ENCODE measurements at places on chromosomes 12 and 14. TPM values are rescaled to one million over a fixed set of nuclear protein-coding genes. Genes with fewer than 3 reads are reported as not detected.

DNA sequence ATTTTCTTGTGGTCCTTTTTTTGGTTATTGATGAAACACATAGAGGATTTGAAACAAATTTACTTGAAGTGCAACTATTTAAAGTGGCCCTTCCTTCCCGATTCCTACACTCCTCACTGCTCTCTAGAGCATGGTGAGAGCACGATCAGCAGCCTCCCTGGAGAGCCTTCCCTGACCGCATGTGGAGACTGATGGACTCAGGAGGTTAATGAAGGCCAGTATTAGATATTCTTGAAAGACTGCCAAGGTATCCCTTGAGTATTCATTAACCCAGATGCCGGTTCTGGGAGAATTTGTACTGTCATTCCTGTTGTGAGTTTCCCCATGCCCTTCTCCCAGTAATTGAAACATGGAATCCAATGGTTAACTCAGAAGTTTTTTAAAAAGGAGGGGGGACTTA lies 102.8 kb upstream of the FGD4 start:
- H3K27me3 ChIP-seq: no peaks in the 10 kb centered on the region
- H3K4me1 ChIP-seq: no peaks in the 10 kb centered on the region
- peaks cover 2% of the 10 kb centered on the region for H3K36me3 ChIP-seq
- DNase-seq: no peak

DNA sequence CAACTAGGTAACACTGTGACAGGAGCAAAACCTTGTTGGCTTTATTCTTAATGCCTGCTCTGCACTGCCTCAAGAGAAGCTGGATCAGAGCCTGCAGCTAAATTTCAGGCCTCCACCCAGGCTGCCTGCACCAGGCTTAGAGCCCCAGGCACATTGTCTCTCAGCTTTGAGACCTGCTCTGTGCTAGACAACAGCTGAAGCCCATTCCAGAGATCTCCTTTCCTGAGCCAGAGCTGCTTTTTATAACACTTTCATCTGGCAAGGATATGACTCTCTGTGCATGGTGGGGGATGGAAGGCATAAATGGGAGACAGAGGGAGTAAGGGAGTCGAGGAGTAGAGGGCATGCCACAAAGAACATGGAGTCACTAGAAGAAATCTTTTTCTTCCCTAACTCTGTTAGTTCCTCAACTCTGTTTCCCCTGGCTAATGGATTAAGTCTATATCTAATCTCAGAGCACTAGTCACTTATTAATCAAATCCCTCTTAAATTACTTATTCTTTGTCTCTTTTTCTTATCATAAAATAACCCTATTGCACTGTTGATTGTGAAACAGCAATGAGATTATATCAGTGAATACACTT lies 27.1 kb upstream of the LUM start:
- peak overlapping the region; percentile 16 for H3K27ac ChIP-seq
- no peaks in the 10 kb centered on the region for H3K4me1 ChIP-seq
- no peaks in the 10 kb centered on the region for H3K27me3 ChIP-seq
- no peak overlapping the region for H3K4me3 ChIP-seq

DNA sequence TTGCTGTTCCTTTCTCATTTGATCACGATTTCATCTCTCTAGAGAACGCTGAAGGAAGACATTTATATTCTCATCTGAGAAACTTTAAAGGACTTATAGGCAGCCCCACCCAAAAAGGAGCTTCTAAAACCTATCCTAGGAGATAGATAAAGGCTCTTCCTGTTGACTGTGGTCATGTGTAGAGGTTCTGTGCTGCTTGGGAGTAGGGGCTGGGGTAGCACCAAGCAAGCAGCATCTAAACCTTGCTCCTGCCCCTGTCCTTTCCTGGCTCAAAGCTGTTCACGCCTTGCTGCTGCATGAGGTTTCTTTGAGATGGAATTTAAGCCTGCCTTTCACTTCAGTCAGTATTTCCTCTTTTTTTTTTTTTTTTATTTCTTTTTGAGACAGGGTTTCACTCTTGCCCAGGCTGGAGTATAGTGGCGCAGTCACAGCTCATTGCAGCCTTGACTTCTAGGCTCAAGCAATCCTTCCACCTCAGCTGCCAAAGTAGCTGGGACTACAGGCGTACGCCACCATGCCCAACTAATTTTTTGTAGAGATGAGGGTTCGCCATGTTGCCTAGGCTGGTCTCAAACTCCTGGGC lies 41.4 kb downstream of the RAB35 start:
- peaks cover 16% of the 10 kb centered on the region for H3K36me3 ChIP-seq
- H3K4me1 ChIP-seq: no peaks in the 10 kb centered on the region
- no peak overlapping the region for H3K4me3 ChIP-seq
- no peak for DNase-seq
- H3K27me3 ChIP-seq: no peaks in the 10 kb centered on the region

DNA sequence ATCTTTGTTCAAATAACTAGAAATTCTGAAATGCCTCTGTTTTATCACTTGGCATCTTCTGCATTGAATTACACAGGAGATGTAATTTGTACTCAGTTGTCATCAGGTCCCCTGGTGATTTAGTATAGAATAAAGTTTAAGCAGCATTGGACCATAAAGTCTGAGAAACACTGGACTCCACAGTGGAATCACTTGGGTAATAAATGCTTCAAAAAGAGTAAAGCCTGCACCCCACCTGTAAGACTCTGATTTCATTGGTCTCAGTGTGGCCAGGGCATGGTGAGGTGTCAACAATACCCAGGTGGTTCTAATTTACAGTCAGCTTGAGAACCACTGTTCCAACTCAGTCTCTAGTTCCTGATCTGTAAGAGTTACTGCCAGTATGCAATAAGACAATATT lies 148.9 kb downstream of the ITPR2 start:
- no peaks in the 10 kb centered on the region for H3K4me1 ChIP-seq
- no peaks in the 10 kb centered on the region for H3K27me3 ChIP-seq
- H3K36me3 ChIP-seq: peaks cover 6% of the 10 kb centered on the region

GRCh38 chr12:16482726-16483125 lies 123.2 kb downstream of the LMO3 start:
- H3K4me1 ChIP-seq: no peaks in the 10 kb centered on the region
- H3K36me3 ChIP-seq: no peaks in the 10 kb centered on the region
- H3K4me3 ChIP-seq: no peak overlapping the region
- H3K27me3 ChIP-seq: no peaks in the 10 kb centered on the region
- no peak overlapping the region for H3K27ac ChIP-seq
- DNase-seq: no peak

- DNase-seq: no peak
- H3K4me3 ChIP-seq: no peak overlapping the region
Measured at GRCh38 chr14:22297376-22297775, 291.6 kb downstream of the DAD1 start.

GRCh38 chr12:53193985-53194716 lies 12.9 kb downstream of the ITGB7 start:
- no peak overlapping the region for H3K27ac ChIP-seq
- peaks cover 23% of the 10 kb centered on the region for H3K36me3 ChIP-seq
- peaks cover 10% of the 10 kb centered on the region for H3K4me1 ChIP-seq
- H3K4me3 ChIP-seq: no peak overlapping the region
- no peak for DNase-seq
- peaks cover 27% of the 10 kb centered on the region for H3K27me3 ChIP-seq

DNA sequence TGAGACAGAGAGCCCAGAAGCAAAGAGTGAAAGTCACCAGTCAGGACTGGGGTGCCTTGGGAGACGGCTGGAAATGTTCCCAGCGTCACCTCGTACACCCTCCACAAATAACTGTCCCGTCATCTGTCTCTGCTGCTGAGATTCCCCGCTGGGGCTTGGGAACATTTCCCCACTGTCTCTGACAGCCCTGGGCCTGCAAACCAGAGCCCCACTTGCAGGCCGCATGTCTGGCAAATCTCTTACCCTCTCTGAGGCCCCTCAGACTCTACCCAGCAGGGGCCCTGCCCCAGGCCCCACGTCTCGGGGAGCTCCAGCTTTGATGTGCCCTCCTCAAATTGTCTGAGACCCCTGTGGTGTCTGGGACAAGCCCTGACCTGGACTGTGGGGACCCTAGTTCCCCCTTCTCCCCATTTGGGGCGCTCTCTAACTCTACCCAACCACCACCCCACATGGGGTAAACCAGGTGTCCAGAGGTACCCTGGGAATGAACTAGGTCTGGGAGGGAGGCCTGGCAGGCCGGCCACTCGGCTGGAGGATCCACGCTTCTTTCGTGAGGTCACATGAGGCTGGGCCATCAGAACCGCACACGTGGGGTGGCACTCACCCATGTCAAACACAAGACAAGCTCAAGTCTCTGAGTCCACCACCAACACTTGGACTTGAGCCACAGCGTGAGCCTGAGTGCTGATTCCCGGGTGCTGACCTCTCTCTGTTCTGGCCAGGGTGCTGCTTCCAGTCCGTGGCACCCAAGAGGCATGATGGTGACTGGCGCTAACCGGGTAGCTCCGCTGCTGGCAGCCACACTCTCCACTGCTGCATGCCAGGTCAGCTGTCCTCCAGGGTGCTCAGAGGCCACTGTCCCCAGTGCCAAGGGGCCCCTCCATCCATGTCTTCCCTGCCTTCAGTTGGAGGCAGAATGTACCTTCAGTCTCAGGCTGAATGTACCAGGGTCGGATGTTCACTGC lies 59.8 kb downstream of the DIO3 start:
- no peak for DNase-seq
- peaks cover 7% of the 10 kb centered on the region for H3K4me1 ChIP-seq
- H3K4me3 ChIP-seq: no peak overlapping the region
- no peaks in the 10 kb centered on the region for H3K27me3 ChIP-seq

NFATC4 gene
- total RNA-seq: 63.3 TPM

EML1 gene
- 40.4 TPM for total RNA-seq

VRTN gene
- not detected for total RNA-seq

P2RX7 gene
- 8.7 TPM for total RNA-seq

Data from spinal cord (tissue), 10 donors.